ENCODE measurements at places on chromosomes 3 and 15. TPM values are rescaled to one million over a fixed set of nuclear protein-coding genes. Genes with fewer than 3 reads are reported as not detected.

The SPINK8 gene
- total RNA-seq: not detected

- DNase-seq: no peak
Measured at GRCh38 chr3:52570076-52570475, 33.7 kb downstream of the UQCC5 start.

GRCh38 chr3:155018621-155019330, 61.3 kb upstream of the MME start:
- no peak for DNase-seq

- no peak for DNase-seq
Measured at GRCh38 chr15:86608461-86609205, 529.0 kb downstream of the AGBL1 start.

GRCh38 chr3:38015485-38015884, 14.0 kb downstream of the PLCD1 start:
- peak; percentile 8 for DNase-seq

DNA sequence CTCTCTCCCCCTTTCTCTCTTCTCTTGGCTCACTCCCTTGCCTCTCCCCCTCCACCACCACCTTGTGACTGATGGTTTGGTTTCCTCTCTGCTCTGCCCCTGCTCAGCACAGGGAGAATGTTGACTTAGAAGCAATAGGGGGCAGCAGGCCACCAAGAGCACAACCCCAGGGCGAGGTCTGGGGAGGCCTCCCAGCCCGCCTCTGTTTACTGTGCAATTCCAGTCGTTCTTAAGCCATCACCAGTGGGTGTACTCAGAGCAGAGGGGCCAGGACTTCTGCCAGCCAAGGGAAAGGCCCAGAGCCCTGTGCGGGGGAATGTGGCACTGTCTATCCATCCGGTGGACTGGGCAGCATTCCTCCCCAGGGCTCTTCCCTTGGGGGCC, 5.7 kb upstream of the APEH start:
- DNase-seq: no peak

The SCN5A gene
- total RNA-seq: 0.32 TPM

GRCh38 chr15:61880084-61880483, 180.2 kb downstream of the VPS13C start:
- DNase-seq: no peak

- no peak for DNase-seq
Measured at GRCh38 chr3:71874618-71875017, 89.7 kb upstream of the PROK2 start.

DNA sequence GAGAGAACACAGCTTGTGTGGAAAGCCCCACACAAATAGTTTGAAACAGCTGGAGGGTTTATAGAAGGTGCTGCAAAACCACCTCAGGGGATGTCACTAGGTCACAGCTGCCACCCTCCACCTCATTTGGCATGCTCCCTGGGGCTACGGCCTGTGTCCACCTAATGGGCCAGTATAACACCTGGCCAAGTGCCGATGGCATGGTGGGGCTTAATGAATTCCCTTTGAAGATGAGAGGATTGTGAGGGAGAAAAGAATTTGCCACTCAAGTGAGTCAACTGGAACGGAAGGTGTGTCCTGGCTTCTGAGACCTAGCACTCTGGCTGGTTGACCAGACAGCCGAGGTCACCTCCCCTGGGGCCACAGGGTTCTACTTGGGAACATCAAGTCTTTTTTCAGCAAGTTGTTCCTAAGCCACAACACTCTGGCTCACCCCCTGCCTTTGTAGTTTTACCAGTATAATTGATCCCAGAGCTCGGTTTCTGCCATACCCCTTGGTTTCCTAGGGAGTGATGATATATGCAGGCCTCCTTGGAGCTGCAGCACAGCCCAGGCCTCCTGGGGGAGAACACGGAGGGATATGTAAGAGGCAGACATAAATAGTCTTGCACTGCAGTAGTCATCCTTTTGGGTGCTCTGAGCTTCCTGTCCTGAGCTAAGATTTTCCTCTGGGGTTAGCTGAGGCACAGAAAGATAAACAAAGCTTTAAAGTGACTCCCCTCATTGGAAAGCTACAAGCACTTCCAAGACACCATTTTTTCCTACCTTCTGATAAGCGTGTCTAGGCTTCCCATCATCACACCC, 178.2 kb upstream of the LPP start:
- DNase-seq: peak; percentile 82

The FAM219B gene
- 61.5 TPM for total RNA-seq

DNA sequence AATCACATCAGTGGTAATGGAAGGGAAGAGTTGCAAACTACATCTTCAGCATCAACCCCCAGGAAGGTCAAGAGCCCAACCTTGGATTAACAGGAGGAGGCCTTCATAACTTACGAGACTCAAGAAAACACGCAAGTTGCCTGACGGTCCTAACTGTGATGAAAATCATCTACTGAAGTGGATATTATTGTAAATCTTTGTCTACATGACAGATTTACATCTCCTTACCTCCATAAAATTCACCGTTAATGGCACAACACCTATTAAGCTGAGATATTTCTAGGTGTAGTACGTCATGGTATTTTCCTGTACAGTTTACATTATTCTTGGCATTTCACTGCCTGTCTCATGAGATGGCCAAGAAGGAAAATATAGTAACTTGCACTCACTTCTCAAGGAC, 332.0 kb downstream of the NSUN3 start:
- no peak for DNase-seq

DNA sequence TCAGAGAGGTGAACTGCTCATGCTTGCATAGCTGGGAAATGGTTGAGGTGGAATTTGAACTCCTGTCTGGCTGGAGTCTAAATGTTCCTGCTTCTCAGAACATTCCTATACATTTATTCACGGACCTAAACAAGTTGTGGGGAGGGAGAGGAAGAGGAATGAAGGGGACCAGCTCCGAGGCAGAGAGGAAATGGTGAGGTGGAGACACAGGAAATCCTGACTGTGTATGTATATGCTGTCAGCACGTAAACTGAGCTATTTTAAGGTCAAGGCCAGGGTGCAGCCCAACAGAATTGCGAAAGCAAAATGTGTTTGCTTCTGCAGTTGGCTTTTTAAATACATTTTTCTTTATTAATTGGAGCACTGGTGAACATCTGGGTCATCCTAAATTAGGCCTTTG, 74.1 kb upstream of the POMGNT2 start:
- DNase-seq: no peak

DNA sequence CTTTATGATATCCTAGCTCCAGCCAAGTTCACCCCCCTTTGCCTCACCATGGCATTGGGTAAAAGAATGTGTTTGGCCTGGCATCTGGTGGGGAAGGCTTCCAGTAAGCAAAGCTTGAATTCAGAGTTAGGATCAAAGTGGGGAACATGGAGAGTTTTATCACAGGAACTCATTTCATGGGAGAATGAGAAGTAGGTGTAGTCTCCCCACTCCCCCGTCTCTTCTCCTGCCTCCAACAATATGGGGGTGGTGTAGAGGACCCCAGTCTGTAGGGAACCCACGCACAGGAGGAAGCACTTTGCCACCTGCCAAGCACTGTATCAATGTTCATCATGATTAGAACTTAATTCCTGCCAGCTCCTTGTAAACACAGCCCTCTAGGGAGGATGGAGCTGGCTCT, 200.5 kb downstream of the UACA start:
- no peak for DNase-seq

GRCh38 chr15:80558631-80559319, 136.3 kb upstream of the ABHD17C start:
- no peak for DNase-seq

Measured in posterior vena cava (tissue), 2 donors.